CD4-positive, alpha-beta T cell (primary cell): ENCODE measurements at places on chromosomes 6 and 20.

DNA sequence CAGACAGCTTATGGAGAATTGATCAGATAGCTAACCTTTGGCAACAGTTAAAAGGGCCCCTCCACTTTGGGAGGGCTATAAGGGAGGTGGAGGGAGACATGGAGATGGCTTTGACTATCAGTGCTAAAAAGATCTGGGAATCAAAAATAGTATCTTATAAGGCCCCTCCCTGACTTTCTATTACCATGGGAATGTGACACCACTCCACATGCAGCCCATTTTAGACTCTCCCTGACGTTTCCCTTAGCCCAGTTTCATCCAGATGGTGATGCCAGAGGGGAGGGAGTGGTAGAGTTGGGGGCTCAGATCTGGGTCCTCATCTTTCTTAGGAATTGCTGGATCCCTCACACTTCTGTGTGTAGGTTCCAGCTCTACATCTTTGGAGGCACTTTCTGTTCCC is 200.0 kb upstream of the DTNBP1 start:
- no peak for DNase-seq

- DNase-seq: no peak
Measured at GRCh38 chr20:13278812-13279570, 57.9 kb downstream of the ISM1 start.

DNA sequence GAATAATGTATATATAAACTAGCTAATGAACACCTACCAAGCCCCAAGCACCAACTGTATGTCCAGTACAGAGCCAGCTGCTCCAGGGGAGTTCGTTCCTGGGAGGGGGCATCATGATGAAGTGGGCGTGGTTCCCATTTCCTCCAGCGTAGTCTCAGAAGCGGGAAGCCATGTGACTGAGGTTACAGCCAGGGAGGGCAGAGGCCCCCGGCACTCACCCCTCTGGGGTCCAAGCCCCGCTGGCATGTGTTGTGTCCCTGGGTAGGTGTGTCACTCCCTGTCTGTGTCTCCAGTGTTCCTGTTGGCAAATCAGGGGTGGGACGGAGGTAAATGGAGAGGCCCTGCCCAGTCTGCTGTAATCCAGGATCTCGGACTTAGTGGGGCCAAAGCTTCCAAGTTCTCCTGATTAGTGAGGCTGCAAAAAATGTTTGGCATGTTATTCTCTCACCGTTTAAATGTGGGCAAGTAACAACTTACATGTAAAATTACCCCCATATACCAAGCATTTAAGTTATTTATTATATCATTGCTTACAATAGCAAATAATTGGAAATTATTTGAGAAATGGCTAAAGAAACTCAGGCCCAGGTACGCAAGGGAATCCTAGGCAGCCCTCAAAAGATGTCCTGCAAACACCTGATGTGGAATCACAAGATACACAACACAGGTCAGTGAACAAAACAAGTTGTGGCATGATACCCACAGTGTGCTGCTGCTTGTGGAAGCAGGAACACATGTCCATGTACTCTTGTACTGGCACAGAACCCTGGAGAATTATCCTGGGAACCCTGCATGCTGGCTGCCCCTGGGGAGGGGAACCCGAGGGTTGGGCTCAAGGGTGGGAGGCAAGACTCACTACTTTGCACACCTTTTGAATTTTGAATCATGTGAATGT is 22.2 kb downstream of the FAM110A start:
- no peak for DNase-seq

DNA sequence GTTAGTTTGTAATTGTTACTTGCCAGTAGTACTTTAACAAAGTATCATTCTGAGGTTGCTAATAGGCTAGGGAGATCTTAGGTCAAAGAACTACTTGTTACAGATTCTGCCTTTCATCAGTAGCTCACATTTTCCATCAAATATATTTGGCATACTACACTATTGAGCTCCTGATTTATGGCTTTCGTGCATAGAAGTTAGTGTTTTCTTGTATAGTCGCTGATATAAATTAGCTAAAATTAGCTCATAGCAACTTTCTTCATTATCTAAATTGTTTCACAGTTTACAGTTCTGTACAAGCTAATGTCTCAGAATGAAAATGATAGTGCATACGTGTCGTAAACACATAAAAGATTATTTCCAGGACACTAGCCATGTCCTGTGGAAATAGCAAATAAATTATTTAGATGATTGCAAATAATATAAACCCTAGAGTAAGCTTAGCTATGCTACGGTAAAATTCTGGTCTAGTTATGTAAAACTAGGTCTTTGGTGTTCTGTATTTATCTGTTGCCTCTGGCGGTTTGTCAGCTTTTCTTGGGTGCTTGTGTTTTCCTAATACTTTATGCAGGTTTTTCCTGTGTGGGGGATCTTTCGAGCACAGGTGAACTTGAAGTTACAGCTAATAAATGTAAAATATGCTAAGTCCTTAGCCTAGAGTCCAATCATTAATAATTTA is 15.1 kb downstream of the PDE7B start:
- DNase-seq: no peak

DNA sequence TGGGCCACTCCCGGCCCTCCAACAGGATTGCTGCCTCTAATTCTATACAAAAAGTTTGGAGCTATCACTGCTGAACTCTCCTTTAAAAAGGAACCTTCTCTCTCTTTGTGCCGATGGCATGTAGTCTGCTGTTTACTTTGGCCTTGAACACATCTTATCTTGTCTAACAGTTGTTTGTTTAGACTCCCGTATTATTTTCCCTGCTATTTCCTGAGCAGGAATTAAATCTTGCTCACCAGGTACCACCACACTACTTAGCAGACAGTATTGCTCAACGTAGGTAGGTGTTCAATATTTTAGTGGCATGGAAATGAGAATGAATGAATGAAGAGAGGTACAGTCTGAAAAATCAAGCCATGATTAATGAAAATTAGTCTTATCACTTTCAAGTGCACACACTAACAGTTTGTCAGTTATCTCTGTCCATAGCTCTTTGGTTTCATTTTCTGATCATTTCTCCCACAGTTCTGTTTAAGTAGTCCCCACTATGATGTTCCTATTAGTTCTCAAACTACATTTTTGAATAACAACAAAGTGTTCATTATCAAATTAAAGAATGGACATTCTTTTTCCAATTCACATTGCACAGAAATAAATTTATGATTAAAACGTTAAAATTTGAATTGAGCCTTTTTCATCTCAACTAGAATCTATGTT is 6.8 kb upstream of the HEY2 start:
- no peak for DNase-seq

- no peak for DNase-seq
Measured at GRCh38 chr6:114068116-114068515, 97.2 kb upstream of the HDAC2 start.

- peak; percentile 48 for DNase-seq
Measured at GRCh38 chr6:105994591-105995390, 91.3 kb upstream of the PRDM1 start.

- no peak for DNase-seq
Measured at GRCh38 chr6:170011204-170012036, 260.0 kb downstream of the ERMARD start.

GRCh38 chr6:157954150-157955117 is 27.2 kb upstream of the SYNJ2 start:
- no peak for DNase-seq

GRCh38 chr20:23237201-23237600 is 113.4 kb upstream of the NXT1 start:
- DNase-seq: no peak

- DNase-seq: no peak
Measured at GRCh38 chr6:70686548-70687133, 19.0 kb downstream of the SMAP1 start.
